ENCODE measurements at places on chromosomes 11 and 22.

DNA sequence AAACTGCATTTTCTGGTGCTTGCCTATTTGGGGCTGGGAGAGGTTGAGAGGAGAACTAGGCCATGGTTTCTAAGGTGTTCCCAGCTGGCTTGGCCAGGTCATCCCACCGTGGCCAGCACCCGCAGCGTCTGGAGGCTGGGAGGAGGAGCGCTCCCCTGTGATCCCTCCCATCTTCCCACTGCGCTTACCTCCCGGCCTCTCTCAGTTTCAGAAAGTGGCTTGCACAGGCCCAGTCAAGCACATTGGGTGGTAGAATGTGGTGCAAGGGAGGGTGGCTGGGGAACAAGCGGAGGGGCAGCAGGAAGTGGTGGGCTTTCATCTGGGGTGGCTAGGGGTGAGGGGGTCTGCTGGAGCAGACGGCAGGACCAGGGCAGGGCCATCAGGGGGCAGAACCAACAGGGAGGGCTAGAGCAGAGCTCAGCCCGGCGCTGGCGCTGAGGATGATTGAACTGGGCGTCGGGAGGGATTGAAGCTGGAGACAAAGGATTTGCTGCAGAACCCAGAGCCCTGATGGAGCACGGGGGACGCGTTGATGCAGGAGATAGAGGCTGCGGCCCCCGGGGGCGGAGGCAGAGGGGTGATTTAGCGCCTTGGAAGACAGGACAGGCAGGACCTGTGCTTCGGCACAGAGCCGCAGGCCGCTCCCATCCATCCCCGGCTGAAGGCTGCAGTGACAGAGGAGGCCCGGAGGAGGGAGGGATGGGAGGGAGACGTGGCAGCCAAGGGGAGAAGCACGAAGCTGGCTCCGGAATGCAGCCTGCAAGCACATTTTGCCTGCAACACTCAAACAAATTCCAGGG, 76.0 kb downstream of the TRIM29 start:
- DNase-seq = no peak

DNA sequence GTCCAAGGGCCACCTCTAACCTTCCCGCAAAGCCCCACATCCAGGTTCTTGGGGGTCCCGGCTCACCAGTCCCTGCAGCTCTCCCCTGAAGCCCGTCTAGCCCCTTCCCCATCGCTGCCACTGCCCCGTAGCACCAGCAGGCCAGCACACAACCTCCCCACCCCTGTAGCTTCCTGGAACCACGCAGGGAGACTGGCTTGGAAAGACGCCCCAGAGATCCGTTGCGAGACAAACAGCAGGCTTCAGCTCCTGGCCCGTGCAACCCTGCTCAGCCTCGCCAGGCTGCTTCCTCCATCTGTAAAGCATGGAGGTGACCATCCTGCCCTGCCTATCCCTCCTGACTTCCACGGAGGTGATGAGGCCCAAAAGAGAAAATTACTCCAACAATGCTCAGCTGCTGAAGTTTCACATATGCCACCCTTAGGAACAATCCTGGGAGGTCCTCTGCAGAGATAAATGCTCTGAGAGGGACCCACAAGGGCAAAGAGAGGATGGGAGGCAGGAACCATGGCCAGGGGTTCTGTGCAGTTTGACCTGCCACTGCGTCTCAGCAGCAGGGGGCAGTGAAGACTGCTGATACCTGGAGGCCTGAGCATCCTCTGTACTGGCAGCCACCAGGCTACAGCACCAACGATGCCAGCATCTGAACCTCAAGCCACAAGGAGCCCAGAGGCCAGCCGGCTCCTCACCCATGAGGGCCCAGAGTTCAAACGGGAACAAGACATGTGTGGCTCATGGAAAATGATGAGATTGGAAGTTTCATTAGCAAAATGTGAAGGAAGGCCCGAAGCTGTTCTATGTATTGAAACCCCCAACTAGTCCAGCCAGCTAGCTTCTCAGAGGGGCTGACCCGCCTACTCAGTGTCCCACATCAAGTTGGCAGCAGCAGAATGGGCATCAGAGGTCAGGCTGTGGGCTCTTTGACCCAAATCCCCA, 16.1 kb downstream of the DGCR2 start:
- no peak for DNase-seq

- DNase-seq = peak; percentile 37
These were observed 71.3 kb downstream of the PPP2R1B start for GRCh38 chr11:111694851-111695250.

DNA sequence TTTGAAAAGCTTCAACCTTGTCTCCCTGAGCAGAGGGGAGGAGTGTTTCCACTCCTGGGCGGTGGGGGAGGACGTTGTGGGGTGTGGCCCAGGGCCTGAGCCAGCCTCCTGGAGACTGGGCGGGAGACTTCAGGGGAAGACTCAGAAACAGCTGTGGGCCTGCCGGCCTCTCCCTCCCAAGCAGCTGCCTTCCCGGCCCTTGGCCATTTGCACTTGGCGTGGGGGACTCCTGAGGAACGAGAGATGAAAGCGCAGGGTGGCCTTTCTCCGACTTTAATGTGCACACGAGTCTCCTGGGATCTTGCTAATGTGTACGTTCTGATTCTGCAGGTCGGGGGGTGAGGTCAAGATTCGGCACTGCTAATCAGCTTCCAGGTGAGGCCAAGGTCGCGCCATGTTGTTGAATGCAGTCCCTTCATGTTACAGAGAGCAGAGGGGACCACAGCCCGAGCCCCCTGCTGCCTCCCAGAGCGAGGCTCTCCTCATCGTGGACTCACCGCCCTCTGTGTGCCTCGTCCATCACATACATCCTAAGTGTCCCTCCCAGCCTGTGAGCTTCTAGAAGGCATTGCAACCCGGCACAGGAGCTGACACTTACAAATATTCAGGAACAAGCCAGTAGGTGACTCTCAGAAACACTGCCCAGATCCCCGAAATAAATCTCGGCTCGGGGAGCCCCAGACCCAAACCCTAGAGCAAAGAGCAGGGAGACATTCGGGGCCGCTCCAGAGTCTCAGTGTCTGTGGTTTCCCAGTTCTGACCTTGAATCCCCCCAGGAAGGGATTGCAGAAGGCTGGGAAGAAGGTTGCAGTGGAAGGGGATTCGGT, 7.7 kb downstream of the LIF start:
- DNase-seq = peak; percentile 68

DNA sequence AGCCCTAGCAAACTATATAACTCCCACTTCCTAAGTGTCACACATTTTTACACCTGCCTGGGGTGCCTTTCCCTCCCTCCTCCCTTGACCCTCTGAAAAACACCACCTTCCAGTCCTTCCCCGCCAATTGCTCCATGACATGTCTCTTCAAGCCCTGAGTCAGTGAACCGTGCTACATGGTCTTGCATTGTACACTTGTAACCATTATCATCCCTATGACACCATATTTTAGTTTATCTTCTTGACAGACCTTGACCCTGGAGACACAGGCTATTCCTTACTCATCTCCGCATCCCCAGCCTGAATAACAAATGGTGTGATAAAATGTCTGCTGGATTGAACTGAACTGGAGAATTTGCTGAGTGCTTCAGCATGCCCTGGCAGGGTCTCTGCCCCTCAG, 36.9 kb downstream of the TNKS1BP1 start:
- no peak for DNase-seq

DNA sequence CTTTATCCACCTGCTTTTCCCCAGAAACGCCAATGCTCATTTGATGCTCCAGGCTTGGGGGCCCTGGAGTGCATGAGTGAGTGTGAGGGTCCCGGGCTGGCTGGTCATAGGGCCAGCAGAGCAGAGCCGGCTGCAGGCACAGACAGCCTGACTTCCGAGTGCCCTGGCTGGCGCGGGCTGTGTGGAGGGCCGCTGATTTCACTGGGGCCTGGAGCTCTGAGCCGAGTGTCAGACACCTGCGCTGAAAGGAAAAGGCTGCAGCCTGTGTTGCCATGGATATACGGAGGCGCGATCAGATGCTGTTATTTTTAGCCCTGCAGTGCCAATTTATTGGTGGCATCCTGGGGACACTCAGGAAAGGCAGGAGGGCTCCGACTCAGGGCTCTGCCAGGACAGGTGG, 87.6 kb downstream of the ST3GAL4 start:
- no peak for DNase-seq

Measured in Right ventricle myocardium superior (tissue), 1 donor.